ENCODE measurements at places on chromosomes 7 and 10.

- no peak for DNase-seq
These were observed 64.9 kb downstream of the TBXAS1 start for GRCh38 chr7:139893999-139894398.

GRCh38 chr10:87705339-87705738 is 45.7 kb downstream of the PAPSS2 start:
- peak; percentile 34 for DNase-seq

- DNase-seq: no peak
These were observed 277.7 kb upstream of the ZNF32 start for GRCh38 chr10:43926371-43926770.

- DNase-seq: no peak
These were observed 44.9 kb downstream of the BEND7 start for GRCh38 chr10:13483951-13484350.

DNA sequence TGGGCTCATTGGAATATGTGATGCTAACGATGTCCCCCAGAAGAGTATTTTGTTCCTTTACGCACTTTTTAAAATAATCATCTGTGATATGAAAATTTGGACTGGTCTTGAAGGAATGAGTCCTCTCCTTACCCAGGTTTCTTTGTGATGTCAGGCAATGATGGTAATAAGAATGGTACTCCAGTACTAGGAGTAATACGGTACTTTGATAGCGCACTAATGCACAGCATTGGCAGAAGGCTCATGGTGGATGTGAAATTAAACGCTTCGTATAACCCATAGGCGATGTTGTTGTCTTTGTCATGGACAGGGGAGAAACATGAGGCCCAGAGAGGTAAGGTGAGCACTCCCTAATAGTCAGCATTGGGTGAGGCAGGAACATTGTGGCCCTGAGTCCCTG is 125.4 kb downstream of the DPP6 start:
- no peak for DNase-seq

DNA sequence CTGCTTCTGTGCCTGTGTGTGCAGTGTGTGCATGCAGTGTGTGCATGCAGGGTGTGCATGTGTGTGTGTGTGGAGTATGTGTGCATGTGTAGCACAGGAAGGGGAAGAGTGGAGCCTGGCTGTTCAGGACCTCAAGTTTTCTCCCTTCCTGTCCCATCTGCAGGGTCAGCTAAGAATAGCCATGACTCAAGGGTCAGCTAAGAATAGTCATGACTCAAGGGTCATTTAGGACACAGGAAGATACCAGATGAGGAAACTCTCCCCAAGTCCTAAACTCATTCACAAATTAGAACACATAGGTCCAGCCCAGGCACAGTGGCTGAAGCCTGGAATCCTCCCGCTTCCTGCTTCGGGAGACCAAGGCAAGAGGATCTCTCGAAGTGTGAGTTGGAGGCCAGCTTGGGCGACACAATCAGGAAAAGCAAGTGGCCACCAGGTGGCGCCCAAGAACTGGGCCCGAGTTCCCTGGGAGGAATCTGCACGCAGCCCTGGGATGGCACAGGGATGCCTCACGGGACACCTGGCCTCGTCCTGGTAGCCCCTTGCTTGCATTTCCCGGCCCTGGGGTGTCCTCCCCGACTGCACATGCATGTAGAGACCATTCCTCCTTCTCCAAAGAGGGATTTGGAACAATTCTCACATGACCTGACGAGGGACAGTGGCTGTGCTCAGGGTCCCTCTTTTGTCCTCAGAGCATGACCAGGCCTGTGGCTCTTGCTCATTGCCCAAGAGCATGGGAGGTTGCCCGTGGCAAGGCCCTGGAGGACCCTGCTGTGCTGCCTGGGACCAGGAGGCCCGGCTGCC is 21.4 kb upstream of the VOPP1 start:
- DNase-seq: no peak

GRCh38 chr10:71587941-71588573 is 131.5 kb downstream of the C10orf105 start:
- no peak for DNase-seq

DNA sequence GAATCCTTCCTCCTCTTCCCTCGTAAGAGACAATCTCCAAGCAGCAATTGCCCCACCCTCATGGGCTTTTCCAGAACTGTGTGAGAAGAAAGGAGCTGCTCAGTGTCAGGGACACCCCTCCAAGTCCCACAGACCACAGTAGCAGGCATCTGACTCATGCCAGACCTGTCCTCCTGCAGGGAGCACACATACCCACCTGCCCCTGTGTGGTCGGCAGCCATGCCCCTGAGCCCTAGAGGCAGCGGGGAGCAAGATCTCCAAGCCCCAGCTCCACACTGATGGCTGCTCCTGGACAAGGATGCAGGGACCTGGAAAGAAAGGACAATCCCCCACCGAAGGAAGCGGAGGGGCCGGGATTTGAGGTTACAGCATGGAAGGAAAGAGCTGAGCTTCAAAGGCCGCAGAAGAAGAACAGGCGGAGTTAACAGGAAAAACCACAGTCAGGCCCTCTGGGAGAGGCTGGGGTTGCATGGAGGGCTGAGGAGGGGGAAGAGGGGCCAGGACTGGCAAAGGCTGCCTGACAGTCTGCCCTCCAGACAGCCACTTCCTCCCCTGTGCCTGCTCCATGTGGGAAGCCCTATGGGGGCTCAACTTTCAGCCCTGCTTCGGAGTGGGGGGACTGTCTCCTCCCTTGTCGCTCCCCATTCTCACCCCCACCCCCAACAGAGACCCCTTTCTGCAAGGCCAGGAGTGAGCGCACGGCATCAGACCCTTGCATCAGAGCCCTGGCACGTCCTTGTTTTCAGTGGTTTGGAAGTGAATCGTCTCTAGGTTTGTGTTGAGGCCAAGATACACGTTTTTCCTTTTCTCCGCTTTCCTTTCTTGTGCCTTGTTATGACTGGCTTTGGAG is 46.8 kb downstream of the ASB13 start:
- no peak for DNase-seq

- peak; percentile 30 for DNase-seq
These were observed 15.2 kb downstream of the OAT start for GRCh38 chr10:124403548-124403947.

DNA sequence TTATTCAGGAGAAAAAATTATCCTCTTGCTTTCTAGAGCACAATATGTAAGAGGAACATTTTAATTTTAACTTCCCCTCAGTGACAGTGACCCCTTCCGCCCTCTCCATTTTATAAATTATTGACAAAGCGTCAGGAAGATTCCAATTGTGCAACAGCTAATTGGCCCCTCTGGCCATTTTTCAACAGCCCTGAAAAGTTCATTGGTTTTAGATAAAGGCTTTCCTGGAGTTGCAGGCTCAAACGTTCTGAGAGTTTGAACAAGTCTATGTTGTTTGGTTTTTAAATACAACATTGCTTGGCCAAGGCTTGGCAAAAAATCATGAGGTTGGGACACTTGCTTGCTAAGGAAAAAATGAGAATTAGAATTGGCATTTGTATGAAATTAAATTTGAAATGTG is 422.2 kb upstream of the ANKRD30A start:
- DNase-seq: no peak

GRCh38 chr10:7988989-7989388 is 65.5 kb upstream of the GATA3 start:
- no peak for DNase-seq

DNA sequence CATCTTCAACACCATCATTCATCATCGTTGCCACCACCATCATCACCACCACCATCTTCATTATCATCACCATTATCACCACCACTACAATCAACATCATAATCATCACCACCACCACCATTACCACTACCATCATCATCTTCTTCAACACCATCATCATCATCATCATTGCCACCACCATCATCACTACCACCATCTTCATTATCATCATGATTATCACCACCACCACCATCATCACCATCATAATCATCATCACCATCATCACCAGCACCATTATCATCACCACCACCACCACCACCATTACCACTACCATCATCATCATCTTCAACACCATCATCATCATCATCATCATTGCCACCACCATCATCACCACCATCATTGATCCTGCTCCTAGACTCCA is 112.7 kb downstream of the OAT start:
- no peak for DNase-seq

GRCh38 chr10:92142512-92142911 is 148.4 kb downstream of the CPEB3 start:
- no peak for DNase-seq

DNA sequence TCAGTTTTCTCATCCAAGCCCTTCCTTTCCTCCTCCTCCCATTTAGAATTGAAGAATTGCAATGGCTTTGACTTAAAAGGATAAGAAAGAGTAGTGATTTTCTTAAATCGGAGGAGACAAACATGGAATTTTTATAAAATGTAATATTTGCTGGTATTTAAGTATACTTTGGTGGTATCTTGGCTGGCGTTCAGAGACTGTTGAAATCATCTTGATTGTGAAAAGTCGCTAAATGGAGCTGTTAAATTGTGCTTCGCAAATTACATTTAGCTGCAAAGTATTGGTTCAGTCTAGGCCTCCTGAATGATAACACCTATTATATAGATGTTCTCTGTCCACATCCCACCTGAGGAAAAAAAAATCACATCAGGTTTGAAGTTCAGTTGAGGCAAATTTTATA is 81.8 kb downstream of the ARID5B start:
- no peak for DNase-seq

DNA sequence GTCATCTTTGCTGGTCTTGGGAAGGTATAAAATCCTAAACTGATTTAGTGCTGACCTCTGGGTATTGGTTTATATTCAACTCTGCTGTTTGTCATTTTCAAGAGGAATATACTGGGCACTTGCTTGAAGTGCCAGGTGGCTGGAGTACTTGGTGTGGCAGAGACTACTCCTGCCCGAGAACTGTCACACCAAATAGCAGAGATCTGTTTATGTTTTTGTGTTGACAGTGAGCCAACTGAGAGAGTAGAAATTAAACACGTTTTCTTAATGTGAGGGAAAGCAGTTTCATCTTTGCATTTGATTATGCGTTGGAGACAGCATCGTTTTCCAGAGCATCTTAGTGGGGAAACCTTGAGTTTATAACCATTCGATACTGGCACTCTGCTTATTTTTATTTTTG is 174.4 kb downstream of the CDCA7L start:
- DNase-seq: no peak

GRCh38 chr7:136070736-136071505 is 93.8 kb upstream of the MTPN start:
- DNase-seq: no peak

DNA sequence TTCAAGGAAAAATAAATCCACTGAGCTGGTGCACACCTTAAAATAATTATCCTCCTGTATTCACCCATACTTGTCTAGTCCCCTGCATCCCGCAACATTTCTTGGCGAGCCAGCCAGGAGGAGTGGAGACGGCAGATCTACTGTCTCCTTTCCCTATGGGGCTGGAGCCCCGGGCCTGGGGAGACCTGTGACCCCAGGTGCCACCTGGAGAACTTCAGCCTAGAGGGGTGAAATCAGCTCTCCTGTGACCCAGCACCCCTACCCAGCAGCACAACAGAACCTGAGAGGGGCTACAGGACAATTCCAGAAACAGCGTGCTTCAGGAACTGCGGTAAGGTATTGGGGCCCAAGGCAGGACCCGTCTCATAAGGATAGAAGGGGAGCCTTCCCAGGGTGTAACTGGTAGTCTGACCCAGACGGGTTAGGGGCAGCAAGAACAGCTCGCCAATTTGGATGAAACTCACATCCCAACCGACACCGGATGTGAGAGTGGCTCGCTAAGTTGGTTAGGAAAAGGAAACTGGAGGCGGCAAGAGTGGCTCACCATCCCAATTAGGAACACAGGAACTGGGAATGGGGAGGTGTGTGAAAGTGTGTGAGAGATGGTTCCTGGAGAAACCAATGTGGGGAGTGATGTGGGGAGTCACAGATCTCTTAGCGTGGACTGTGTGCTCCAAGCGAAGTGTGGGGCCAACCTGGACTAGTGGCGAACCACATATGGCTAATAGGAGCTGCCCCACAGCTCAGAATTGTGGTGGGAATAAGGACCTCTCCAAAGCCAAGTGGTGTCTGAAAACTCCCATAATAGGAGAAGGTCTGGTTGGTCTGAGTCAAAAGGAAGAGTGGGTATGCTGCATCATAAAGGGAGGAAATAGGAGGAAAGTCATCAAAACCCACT is 15.1 kb upstream of the DENND2A start:
- DNase-seq: no peak

DNA sequence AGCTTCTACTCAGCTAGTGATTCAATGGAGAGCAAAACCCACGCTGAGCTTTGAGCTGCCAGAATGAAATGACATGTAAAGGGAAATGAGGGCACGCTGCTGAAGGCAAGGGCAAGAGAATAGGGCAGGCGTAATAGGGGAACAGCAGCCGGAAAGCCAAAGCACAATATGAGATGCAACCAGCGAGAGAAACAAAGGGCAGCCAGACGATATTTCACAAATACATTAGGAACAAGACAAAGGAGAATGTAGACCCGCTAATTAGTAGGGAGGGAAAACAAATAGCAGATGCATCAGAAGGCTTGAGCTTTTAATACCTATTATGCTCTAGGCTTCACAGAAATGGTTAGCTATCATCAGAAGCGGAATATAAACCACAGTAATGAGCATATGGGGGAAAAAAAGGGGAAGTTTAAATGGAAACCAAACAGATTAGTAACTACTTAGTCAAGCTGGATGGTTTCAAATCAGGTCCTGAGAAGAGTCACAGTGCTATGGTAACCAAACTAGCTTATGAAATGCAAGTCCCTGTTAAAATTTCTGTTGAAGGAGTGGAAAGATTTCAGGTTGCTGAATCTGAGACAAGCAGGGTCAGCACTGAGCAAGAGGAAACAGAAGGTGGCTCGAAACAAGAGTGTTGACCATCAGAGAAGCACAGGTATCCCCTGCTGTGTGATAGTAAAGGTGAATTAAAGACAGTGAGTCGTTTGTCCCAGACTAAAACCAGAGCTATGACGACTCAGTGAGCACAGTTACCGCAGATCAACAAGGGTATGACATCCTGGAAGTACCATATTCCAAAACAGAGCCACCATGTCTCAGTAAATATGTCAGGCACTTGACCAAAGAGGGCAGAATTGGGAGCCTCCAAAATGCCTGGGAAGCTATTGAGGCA is 496.9 kb upstream of the CELF2 start:
- DNase-seq: no peak

- DNase-seq: peak; percentile 64
These were observed 244.0 kb upstream of the CXCL12 start for GRCh38 chr10:44628921-44629320.

- no peak for DNase-seq
These were observed 63.3 kb upstream of the PRKG1 start for GRCh38 chr10:51010977-51011376.

DNA sequence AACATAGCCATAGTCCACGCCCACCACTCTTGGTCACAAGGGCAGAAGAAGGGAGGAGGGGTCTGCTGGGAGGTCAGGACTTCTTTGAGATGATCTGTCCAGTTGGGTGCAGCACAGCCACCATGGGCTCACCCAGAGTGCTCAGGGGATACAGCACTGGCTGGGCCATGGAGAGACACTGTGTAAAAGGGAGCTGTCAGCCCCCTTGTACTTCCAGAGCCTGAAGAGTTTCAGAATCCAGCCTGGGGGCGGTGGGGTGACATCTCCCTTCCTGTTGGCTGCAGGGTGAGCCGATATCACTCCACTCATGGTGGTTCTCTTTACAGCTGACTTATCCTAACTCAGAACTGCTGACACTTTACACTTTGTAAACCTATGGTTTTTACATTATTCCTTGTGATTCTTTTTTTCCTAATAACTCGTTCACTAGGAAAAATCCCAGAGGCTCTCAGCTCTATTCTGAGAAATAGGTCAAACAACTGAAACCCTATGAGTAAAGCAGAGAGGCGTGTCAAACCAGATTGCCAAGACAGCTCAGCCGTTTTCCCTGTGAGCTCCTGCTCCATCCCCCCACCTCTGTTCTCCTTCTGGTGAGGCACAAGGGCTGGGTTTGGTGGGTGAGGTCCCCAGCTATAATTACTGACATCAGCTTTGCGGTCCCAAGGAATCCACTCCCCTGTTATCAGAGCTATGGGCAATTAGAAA is 3.2 kb upstream of the MRPS24 start:
- peak; percentile 74 for DNase-seq
